ENCODE measurements at places on chromosomes 6 and 20.
A peak's percentile ranks its signal among the peaks of the same experiment; 100 is the strongest.

DNA sequence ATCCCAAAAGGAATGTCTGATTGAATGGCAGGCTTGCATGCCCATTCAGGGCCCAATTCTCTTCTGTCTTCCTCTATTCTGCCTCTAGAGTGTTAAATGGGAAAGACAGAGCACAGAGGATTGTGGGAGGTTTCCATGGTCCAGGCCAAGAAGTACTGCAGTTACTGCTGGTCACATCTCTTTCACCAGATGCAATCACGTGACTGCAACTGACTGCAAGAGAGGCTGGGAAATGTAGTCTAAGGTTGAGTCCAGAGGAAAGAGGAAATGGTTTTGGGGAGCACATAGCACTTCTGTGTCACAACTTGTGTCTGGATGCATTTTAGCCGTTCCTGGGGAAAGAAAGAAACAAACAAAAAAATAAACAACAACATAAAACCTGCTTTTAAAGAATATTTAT, 336.4 kb upstream of the BTBD3 start:
- DNase-seq: no peak

DNA sequence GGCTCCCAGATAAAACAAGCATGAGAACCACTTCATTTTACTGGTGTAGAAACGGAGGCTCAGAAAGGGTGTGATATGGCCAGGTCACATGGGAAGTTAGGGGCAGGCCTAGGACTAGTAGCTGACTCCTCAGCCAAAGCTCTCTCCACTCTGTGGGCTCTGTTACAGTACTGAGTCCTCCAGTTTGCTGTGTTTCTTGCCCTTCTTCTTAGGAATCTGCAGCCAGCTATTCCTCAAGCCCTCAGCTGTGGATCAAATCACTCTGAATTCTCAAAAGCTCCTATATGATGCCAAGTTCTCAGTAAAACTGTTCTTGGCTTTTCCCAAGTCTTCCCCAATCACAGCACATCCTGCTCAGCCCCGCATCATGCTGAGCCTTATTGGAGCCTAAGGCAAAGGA, 42.5 kb upstream of the ADGRF1 start:
- DNase-seq: no peak

DNA sequence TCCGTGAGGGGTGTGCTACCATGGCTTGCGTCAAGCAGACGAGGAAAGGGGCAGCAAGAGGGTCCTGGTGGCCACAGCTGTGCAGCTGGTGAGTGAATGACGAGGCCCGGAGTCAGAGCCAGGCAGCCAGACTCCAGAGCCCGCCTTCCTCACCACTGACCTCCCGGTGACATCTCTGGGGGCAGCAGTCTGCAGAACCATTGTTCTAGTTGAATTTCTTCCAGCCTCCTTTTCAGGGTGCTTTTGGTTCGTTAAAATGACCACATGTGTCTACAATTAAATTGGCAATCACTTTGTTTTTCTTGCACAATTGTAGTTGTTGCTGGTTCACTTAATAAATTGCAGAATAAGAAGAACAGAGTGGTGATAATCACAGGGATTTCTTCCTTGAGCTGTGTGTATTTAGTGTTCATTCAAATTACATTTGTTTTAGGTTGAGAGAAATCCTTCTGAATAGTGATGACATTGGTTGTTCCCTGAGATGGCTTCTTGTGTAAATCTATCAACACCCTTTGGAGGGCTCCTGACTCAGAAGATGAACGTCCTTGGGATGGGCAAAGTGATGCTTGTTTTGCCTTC, 96.4 kb downstream of the TULP4 start:
- DNase-seq: peak; percentile 71

- no peak for DNase-seq
Measured at GRCh38 chr6:10425975-10426780, 11.3 kb upstream of the TFAP2A start.

GRCh38 chr6:136524339-136524935, 25.8 kb downstream of the MAP7 start:
- DNase-seq: no peak

DNA sequence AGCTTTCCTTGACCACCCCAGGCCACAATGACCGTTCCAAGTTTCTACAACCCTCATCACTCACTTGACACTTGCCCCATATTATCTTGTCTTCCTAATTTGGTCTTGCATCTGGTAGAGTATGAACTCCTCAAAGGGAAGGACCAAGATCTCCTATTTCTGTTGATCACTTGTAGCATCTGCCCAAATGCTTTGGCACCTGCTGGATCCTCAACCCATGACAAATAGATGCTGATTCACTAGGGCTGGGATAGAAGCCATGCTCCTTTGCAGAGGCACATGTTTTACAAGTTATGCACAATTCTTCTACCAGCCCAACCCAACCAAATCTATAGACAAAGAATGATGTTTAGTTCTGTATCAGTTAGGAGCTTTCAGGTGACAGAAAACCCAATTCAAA, 110.7 kb downstream of the UNC5CL start:
- no peak for DNase-seq

DNA sequence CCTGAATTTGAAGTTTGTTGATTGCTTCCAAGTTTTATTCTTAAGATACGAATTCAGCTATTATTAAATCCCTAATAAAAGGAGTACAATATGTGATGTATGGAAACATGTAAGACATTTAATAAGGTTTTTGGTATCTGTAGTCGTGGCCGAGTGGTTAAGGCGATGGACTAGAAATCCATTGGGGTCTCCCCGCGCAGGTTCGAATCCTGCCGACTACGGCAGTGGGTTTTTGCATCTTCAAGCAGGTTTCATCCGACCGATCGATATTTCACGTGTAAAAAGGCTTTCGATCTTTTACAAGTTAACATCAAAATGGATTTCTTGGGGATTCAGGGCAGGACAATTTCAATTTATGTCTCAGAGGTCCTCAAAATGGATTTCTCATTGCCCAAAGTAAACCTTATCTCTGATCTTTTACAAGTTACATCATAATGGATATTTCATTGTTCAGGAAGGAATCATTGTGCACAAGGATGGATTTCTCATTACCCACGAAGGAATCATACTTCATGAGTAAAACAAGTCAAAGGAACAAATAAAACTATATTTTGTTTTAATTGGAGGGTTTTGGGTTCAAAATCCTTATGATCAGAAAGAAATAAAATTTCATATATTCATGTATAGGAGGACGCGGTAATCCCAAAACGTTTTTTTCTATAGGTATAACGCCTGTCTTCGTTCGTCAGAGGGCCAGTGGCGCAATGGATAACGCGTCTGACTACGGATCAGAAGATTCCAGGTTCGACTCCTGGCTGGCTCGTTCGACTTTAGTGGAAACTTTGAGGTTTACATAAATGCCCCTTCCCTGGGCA, 37.3 kb upstream of the BTN3A2 start:
- no peak for DNase-seq

DNA sequence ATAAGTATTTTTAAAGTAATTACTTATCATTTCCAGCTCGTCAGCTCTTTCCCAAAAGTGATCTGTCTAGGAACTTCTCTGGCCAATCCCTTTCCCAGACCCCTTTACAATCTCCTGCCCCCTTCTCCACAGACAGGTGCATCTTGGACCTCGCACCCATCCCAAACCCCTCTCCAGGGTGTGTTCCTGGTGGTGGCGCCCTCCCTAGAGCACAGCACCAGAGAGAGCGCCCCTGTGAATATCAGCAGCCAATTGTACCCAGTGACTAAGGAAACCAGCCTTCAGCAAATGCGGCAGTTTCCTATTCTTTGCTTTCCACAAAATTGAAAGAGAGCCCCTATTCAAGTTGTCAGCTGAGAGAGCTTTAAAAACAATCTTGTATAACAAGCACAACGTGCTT, 157.7 kb downstream of the RNASET2 start:
- no peak for DNase-seq
